ENCODE measurements at places on chromosomes 7 and 10. TPM values are rescaled to one million over a fixed set of nuclear protein-coding genes. Genes with fewer than 3 reads are reported as not detected.

DNA sequence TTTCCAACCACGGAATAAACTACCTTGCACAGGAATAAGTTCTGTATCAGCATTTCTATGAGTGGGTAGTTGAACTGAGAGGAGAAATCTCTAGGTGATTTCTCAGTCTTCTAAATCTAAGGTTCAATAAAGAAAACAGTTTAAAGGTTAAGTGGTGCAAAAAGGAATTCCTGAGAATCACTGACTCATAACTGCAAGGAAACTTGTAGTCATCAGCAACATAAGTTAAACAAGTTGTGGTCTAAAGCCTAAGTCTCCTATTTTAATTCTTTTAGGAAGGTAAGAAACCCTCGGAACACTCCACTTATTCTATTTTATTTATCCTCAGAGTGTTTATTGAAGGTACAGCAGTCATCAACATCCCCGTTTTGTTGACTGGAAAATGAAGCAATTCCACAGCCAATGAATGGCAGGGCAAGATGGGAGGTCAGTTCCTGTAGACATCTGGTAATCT, 92.4 kb upstream of the PIK3CG start:
- no peak overlapping the region for H3K4me3 ChIP-seq
- peak; percentile 86 for DNase-seq
- peak overlapping the region; percentile 79 for H3K27ac ChIP-seq
- H3K27me3 ChIP-seq: no peaks in the 10 kb centered on the region
- H3K36me3 ChIP-seq: no peaks in the 10 kb centered on the region
- peaks cover 74% of the 10 kb centered on the region for H3K4me1 ChIP-seq

GRCh38 chr10:12597788-12598765, 248.7 kb downstream of the CAMK1D start:
- H3K4me1 ChIP-seq: no peaks in the 10 kb centered on the region
- DNase-seq: no peak
- no peaks in the 10 kb centered on the region for H3K36me3 ChIP-seq
- H3K4me3 ChIP-seq: no peak overlapping the region
- no peaks in the 10 kb centered on the region for H3K27me3 ChIP-seq

DNA sequence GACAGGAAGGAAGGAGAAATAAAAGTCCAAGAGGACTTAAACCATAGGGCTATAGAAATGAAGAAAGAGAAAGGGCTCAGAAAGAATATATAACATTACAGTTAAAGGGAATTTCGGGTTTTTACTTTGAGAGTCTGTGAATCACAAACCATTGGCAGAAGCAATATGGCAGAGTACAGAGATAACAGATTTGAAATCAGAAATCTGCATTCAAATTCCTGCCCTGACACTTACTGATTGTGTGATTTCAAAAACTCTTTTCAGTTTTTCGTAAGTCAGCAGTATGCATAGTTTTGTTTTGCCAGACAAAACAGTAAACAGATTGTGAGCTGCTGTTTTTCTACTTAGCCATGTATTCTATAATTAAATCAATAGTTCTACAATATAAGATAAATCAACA, 8.2 kb downstream of the JMJD1C start:
- H3K36me3 ChIP-seq: no peaks in the 10 kb centered on the region
- H3K4me3 ChIP-seq: no peak overlapping the region
- peaks cover 31% of the 10 kb centered on the region for H3K4me1 ChIP-seq
- no peaks in the 10 kb centered on the region for H3K27me3 ChIP-seq
- DNase-seq: no peak

Gene MYOF
- 101 TPM for polyA plus RNA-seq

Gene SPDYE2B
- 0.20 TPM for polyA plus RNA-seq

- H3K36me3 ChIP-seq: no peaks in the 10 kb centered on the region
- peaks cover 11% of the 10 kb centered on the region for H3K27me3 ChIP-seq
- H3K4me3 ChIP-seq: no peak overlapping the region
- no peak overlapping the region for H3K27ac ChIP-seq
These were observed 39.0 kb downstream of the OAT start for GRCh38 chr10:124379609-124380193.

DNA sequence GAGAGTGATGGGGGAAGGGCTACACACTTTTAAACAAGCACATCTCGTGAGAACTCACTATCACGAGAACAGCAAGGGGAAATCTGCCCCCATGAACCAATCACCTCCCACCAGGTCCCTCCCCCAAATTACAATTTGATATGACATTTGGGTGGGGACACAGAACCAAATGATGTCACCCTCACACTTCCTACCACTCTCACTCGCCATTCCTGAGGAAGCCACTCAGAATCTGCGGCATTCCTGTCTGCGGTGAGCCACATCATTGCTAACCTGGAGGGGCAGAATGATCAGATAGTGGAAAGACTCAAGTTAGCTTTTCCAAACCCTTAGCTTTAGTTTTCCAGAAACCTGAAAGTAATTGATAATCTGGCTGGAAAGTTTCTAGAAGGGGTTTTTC, 66.9 kb downstream of the MYO3A start:
- DNase-seq: no peak
- H3K4me1 ChIP-seq: no peaks in the 10 kb centered on the region
- H3K27ac ChIP-seq: no peak overlapping the region
- H3K4me3 ChIP-seq: no peak overlapping the region

Gene ODAD2
- polyA plus RNA-seq: 1.7 TPM

GRCh38 chr7:55575733-55576132, 3.4 kb upstream of the VOPP1 start:
- no peak for DNase-seq
- H3K27ac ChIP-seq: no peak overlapping the region
- H3K4me1 ChIP-seq: peaks cover 20% of the 10 kb centered on the region

Gene ASB4
- polyA plus RNA-seq: not detected

Gene TMEM176A
- not detected for polyA plus RNA-seq

- no peak overlapping the region for H3K27ac ChIP-seq
- no peak for DNase-seq
- H3K4me1 ChIP-seq: no peaks in the 10 kb centered on the region
- 0 out of 2 replicates have a peak, but pooled peaks cover 2% of the 10 kb centered on the region for H3K27me3 ChIP-seq
- no peaks in the 10 kb centered on the region for H3K36me3 ChIP-seq
These were observed 248.8 kb upstream of the NEBL start for GRCh38 chr10:21145751-21146435.

GRCh38 chr10:12945690-12946359, 55.7 kb downstream of the CCDC3 start:
- DNase-seq: no peak
- no peaks in the 10 kb centered on the region for H3K4me1 ChIP-seq
- H3K4me3 ChIP-seq: no peak overlapping the region
- H3K27me3 ChIP-seq: no peaks in the 10 kb centered on the region

All from GM23248 (cell line).